ENCODE measurements at places on chromosomes 3 and 15.

DNA sequence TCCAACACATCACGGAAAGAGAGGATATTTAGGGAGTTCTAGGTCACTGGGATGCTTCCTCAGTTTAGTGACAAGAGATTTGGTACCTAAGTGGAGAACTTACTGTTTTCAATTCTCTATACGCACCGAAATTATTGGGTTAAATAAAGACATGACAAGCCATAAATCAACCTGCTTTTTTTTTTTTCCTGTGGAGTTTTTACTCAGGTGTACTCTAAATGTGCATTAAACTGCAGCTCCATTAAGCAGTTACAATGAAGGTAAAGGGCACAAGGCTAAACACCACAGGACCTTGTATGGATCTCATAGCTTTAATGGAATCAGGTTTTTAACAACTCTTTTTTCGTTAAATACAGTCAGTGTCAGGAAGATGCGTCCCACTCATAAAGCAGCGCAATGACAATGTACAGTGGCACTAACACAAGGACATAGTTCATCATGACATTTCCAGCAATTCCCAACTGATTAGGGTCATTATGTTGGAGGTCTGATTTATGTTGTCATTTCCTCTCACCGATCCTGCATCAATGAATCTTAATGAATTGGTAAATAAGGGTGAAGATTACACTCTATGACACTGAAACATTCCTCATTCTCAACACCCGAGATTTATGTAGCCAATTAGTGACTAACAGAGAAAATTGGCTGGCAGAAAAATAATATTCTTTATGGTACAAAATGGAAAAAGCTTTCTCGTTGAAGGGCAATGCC is 355.2 kb downstream of the FOXP1 start:
- no peak for DNase-seq

DNA sequence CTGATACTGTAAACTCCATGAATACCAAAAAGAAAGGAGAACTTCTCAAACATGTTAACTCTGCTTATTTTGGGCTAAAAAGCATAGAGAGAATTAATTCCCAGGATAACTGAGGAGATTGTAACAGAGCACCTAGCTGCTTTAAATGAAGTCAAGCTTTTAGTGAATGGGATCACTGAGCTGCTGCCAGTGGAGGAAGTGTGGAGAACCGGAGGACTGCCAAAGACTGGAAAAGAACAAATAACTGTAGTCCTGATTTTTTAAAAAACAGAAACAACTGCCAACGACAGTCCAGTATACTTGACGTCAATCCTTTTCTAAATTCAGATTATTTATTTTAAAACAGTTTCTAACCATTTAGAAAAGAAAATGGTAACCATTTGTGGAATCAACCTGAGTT is 3.3 kb downstream of the C3orf70 start:
- DNase-seq: no peak

DNA sequence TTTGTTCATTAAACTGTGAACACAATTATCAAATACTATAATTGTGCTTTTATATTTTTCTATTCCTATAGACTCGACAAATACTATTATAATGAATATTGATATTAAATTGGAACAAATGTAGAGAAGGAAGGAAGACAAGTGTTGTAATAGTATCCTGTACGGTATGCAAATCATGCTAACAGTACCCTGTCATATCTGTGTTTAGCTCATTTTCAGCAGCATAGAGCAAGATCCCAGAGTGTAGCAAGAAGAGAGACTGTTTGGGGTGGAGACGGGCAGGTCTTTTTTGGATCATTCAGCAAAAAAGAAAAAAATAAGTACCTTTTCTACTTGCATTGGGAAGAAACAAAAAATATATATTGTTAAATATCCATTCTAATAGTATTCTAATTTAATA is 224.1 kb downstream of the TPRG1 start:
- no peak for DNase-seq

- no peak for DNase-seq
Measured at GRCh38 chr3:42071904-42072812, 19.0 kb upstream of the TRAK1 start.

- no peak for DNase-seq
Measured at GRCh38 chr3:115401298-115401697, 222.0 kb upstream of the GAP43 start.

DNA sequence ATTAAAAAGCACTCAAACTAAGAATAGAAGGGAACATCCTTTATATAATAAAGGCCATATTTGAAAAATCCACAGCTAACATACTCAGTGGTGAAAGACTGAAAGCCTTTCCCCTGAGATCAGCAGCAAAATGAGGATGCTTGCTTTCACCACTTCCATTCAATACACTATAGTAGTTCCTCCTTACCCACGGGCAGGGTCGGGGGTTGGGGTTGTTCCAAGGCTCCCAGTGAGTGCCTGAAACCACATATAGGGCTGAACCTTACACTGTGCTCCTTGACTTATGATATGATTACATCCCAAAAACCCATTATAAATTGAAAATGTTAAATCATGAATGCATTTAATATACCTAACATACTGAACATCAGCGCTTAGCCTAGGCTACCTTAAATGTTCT is 37.7 kb downstream of the ALDH1L1 start:
- DNase-seq: no peak

- DNase-seq: no peak
Measured at GRCh38 chr15:84598250-84598649, 2.6 kb upstream of the ZSCAN2 start.

GRCh38 chr3:32077260-32078084 is 28.9 kb upstream of the GPD1L start:
- no peak for DNase-seq

DNA sequence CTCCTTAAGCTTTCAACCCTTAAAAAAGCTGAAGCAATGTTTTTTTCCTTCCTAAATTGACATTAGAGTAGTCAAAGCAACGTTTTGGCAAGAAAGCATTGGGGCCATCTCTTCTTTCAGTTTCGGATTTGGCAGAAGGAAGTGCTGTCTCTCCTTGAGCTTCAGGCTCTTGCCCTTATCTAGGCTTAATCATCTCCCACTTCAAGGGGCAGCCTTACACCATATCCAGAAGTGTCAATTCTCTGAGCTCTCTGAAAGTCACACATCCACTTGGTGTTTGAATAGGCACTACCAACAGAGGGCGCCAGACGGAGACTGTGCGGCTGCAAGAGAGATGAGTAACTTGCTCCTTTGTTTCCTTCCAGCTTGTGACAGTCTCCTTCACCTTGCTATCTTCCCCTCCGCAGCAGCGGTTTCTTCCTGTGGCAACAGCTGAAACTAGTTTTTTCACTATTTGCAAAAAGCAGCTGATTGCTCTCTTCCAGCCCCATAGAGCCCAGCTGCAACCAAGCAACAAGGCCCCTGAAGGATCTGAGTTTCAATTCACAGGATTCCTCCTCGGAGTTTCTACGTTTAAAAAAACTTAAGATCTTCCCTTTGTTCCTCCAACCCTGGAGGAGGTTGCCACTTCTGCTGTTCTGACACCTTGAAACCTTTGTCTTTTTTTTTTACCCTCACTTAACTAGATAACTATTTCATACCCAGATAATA is 147.0 kb upstream of the SLCO3A1 start:
- DNase-seq: peak; percentile 63

DNA sequence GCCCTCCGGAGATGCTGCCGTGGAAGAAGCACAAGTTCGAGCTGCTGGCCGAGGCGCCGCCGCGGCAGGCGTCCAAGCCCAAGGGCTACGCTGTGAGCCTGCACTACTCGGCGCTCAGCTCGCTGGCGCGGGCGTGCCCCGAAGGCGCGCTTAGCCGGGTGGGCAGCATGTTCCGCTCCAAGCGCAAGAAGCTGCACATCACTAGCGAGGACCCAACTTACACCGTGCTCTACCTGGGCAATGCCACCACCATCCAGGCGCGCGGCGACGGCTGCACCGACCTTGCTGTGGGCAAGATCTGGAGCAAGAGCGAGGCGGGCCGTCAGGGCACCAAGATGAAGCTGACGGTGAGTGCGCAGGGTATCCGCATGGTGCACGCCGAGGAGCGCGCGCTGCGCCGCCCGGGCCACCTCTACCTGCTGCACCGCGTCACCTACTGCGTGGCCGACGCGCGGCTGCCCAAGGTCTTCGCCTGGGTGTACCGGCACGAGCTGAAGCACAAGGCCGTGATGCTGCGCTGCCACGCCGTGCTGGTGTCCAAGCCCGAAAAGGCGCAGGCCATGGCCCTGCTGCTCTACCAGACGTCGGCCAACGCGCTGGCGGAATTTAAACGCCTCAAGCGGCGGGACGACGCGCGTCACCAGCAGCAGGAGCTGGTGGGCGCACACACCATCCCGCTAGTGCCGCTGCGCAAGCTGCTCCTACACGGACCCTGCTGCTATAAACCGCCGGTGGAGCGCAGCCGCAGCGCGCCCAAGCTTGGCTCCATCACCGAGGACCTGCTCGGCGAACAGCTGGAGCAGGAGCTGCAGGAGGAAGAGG is 1.3 kb downstream of the FAM43A start:
- no peak for DNase-seq

DNA sequence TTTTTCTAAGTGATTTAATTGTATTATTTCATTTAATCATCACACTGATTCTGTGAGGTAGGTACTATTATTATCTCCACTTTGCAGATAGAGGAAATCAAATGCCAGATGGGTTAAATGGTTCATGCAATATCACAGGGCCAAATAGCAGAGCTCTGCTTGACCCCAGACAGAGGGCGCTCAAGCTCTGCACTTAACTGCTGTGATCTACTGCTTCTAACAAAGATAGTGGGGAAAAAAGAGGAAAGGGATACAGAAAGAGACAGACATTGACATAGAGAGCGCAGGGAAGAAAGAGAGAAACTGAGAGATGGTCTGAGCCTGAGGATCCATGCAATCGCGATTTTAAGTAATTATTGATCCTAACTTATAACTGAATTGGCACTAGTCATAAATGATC is 279.1 kb upstream of the THRB start:
- DNase-seq: no peak

GRCh38 chr3:172624999-172625398 is 85.9 kb downstream of the NCEH1 start:
- DNase-seq: no peak

GRCh38 chr15:85649372-85649771 is 145.4 kb downstream of the KLHL25 start:
- DNase-seq: no peak

GRCh38 chr3:127107491-127108375 is 85.2 kb upstream of the PRR23E start:
- DNase-seq: no peak

Measured in stimulated activated CD4-positive, alpha-beta T cell treated with anti-CD3 and anti-CD28 coated beads, TNF-alpha, amount 100 ng/mL, for 1 hour (primary cell).